ENCODE measurements at places on chromosomes 11 and 22.

- DNase-seq: no peak
Observed at GRCh38 chr11:93024369-93024768, 54.9 kb downstream of the MTNR1B start.

GRCh38 chr22:20009018-20009491, 7.6 kb downstream of the ARVCF start:
- DNase-seq: no peak

- peak; percentile 47 for DNase-seq
Observed at GRCh38 chr22:40525250-40525884, 111.2 kb downstream of the MRTFA start.

DNA sequence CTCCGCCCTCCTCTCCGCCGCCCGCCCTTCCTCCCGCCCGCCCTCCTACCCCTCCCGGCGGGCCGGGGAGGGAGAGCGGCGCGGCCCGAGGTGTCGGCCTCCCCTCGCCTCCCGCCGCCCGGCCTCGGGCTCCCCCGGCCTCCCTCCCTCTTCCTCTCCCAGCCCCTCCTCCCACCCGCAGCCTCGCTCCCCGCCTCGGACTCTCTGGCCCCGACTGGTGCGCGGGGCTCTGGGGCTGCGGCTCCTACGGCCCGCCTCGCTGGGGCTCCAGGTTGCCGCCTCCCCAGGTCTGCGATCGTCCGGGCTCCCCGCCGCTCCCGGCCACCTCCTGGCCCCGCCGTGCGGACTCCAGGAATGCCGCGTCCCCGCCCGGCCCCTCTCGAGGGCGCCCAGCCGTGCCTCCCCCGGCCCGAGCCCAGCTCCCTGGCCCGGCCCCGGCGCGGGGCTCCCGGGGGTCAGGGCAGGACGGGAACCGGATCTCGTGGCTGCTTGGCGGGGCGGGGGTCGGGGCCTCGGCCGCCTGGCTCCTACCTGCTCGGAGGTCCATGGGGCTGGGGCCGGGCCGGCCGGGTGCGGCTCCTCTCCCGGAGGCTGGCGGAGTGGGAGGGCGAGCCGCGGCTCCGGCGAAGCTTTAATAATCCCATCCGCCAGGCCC, at the start of gene CLCF1:
Gene CLCF1 (minus strand): TSS at position 606 of the 655 bp plus-strand sequence. CDS start 59 bp downstream, at position 547.
- DNase-seq: no peak

DNA sequence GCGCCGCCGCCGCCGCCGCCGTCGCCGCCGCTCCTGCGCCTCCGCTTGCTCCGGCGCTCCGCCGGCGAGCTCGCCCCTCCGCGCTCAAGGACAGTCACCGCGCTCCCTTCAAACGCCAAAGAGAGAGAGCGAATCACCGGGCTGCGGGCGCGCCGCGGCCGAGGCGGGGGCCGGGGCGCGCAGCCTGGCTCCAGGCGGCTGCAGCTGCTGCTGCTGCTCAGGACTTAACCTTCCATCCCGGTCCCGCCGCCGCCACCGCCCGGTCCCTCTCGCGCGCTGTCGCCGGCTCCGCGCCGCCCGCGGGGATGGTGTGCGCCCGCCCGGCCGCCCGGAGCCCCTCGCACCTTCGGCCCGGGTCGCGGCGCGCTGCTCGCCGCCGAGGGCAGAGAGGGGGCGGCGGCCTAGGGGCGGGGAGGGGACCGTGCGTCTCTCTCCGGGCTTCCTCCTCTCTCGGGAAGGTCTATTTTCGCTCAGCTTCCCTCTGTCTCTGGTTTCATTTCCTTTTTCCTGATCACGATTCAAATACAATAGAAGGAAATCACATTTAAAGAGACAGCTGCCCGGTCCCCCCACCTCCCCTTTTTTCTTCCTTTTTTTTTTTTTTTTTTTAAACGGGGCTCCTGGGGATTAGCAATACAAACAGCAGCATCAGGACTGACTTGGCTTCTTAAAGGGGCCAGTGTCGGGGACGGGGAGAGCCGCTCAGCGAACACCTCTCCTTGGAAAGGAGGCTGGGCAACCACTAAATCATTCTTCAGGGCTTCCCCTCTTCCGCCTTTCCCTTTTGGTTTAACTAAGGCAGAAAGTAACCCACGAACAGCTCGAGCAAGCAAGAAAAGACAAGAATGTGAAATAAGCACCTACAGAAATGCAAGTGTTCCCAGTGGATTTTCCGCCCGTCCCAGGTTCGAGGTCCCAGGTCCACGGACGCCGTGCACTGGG, 22.1 kb downstream of the LMO2 start:
- DNase-seq: no peak

GRCh38 chr11:72842126-72842525, 27.9 kb downstream of the ATG16L2 start:
- no peak for DNase-seq

GRCh38 chr11:2270322-2271076, at the start of gene ASCL2:
ASCL2 (minus strand) TSS chr11:2270588; CDS start chr11:2270332, 256 bp downstream.
- DNase-seq: no peak

- DNase-seq: no peak
Observed at GRCh38 chr11:112000703-112001102, 24.5 kb upstream of the DLAT start.

Measured in stimulated activated CD4-positive, alpha-beta T cell treated with anti-CD3 and anti-CD28 coated beads, Interleukin-15, amount 100 ng/mL, for 1 hour (primary cell).